ENCODE measurements at places on chromosomes 4 and X.

GRCh38 chrX:37685381-37686359 lies at the start of gene XK:
Gene XK (plus strand): TSS chrX:37685791. CDS start chrX:37685962, 171 bp downstream.
- peak; percentile 78 for DNase-seq

DNA sequence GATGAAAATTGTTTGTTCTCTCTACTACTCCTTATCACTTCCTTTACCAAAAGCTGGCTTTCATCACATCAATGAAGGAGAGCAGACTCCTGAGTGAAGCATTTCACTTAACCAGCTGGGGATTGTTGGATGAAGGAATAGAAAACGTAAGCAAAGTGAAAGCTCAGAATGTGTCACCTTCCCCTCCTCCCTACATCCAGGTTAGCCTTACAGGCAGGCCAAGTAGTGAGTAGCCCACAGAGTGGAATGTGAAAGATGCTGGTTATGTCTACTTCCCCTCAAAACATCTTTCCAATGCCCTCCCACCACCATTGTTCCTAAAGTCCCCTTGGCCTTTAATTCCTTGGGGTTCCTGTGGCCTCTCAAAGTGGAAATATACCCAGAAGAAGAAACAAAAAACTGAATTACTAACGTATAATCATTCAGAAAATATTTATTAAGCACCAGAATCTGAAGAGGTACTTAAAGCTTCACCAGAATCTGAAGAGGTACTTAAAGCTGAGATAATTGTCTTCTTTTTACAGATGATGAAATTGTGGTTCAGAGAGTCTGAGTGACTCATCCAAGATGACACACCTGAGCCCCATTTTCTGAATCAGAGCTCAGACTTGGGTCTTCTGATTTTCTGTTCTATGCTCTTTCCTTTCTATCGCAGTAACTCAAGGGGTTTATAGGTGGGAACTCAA lies 6.5 kb downstream of the P2RY4 start:
- no peak for DNase-seq

- no peak for DNase-seq
These were observed 381.5 kb downstream of the FBXW7 start for GRCh38 chr4:152154433-152154832.

- DNase-seq: no peak
These were observed 801.3 kb downstream of the PCDH18 start for GRCh38 chr4:136731025-136731424.

DNA sequence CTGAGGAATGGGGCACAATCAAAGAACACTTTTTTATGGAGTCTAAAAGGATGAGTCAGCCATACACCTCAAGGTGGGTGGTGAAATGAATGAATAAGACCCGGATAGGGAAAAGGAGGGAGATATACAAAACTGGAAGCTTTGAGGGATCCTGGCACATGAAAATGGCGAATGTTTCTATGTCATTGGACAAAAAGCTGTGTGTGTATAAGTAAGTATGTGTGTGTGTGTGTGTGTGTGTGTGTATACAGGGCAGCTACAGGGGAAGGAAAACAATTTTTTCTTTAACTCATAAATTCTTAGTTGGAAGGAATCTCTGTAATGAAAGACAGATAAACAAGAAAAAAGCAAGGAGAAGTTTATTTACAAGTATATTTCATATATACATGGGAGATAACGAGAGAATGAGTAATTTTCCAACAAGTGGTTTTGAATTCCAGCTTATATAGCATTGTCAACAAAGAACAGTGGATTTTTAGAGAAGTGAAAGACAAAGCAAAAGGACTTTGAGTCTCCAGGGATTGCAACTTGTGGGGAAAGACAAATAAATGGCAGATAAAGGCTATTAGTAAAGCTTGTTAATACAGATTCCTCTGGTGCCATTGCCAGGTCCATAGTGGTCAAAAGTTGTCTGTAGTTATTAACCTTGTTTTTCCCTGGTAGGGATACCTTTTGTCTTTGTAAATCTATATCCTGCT lies 99.7 kb downstream of the MMRN1 start:
- no peak for DNase-seq
